G401 (cell line): ENCODE measurements at places on chromosomes 13 and 19.

- DNase-seq, result peak; percentile 75
Measured at GRCh38 chr19:49937750-49938381, 8.6 kb upstream of the NUP62 start.

DNA sequence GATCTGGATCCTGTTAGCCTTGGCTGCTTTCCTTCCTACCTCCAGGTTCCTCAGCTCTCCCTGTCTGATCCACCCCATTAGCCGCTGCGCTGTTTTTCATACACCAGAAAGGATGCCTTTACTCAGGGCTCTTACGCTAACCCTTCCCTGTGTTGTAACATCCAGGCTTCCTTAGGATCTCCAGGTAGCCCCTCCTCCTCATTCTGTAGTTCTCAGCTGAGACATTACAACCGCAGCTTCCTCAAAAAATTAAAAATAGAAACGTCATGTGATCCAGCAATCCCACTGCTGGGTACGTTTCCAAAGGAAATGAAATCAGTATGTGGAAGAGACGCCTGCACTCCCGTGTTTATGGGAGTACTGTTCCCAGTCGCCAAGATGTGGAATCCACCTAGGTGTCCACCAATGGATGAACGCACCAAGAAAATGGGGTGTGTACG is 18.4 kb upstream of the MYADM start:
- no peak for DNase-seq

GRCh38 chr13:102198418-102199311 is 203.2 kb downstream of the FGF14 start:
- DNase-seq, result no peak

- DNase-seq, result no peak
Measured at GRCh38 chr13:90336507-90336906, 1011.0 kb upstream of the MIR17HG start.

- no peak for DNase-seq
Measured at GRCh38 chr13:111116856-111117255, 1.7 kb downstream of the ARHGEF7 start.

- DNase-seq, result no peak
Measured at GRCh38 chr19:45463241-45463640, 4.6 kb upstream of the FOSB start.

DNA sequence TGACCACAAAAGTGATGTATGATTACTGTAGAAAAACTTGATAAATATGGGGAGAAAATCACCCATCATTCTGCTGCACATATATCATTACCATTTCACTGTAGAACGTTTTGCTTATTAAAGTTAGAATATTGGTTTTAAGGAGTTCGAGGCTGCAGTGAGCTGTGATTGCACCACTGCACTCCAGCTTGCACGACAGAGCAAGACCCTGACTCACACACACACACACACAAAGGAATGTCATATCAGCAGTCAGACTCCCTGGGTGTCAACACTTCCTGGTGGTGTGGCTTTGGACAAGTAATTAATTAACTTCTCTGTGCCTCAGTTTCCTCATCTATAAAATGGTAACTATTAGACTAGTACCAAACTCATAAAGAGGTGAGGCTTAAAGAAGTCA is 11.3 kb upstream of the PNMA8A start:
- DNase-seq, result no peak

DNA sequence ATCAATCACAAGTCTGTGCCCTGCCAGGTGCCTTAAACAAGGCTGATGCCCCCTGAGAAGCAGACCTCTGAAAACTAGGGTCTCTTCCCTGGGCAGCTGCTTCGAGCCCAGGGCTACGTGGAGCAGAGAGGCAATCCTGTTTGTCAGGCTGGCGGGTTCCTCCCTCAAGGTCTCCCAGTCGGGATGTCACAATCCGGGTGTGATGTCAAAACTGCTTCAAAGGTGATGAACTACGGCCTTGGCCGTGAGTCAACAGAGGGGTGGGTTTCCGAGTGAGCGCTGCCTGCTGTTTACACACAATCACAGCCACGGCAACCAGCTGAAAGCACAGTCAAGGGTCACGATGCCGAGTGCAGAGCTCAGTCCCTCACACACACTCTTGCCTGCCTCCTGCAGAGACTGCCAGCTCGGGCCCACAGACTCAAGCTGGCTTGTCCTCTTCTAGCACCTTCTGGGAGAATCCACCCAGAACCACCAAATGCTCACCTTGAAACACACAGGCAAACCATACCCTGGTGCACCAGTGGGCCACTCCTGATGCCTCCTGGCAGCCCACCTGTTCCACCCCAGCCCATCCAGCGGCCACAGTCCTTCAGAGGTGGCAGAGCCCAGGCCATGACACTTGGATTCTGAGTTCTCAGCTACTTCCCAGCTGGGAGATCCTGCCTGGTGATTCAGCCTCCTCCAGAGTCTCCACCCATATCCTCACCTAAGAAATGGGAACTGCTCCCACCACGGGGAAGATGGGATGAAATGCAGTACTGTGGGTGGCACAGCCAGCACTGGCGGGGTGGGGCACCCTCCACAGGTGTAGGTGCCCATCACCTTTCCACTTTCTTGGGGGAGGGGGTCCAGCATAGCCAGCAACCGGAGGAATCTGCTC is 6.8 kb downstream of the ELL start:
- no peak for DNase-seq

- DNase-seq, result no peak
Measured at GRCh38 chr13:78714717-78715116, 55.8 kb upstream of the OBI1 start.

GRCh38 chr19:937259-937694 is 11.4 kb downstream of the ARID3A start:
- DNase-seq, result no peak

DNA sequence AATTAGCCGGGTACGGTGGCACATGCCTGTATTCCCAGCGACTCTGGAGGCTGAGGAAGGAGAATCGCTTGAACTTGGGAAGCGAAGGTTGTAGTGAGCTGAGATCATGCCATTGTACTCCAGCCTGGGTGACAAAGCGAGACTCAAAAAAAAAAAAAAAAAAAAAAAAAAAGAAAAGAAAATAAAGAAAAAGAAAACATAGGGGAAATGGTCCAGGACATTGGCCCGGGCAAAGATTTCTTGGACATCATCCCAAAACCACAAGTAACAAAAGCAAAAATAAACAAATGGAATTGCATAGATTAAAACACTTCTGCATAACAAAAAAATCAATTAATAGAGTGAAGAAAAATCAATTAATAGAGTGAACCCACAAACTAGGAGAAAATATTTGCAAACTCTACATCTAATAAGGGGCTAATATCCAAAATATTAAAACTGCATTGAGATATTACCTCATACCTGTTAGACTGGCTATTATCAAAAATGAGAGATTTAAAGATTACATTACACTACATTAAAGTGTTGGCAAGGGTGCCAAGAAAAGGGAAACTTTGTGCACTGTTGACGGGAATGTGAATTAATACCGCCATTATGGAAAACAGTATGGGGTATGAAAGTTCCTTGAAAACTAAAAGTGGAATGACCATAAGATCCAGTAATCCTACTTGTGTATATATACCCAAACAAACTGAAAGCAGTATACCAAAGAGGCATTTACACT is 18.5 kb upstream of the ABCC4 start:
- DNase-seq, result no peak

DNA sequence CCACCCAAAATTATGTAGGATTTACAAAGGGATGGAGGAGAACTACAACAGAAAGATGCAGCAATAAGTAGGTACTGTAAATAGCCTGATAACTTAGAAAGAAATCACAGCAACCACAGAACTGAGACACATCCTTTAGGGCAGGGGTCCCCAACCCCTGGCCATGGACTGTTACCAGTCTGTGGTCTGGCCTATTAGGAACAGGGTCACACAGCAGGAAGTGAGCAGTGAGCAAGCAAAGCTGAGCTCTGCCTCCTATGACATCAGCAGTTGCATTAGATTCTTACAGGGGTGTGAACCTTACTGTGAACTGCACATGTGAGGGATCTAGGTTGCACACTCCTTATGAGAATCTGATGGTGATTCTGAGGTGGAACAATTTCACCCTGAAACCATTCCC is 997.6 kb downstream of the DIAPH3 start:
- DNase-seq, result no peak

GRCh38 chr19:41792513-41793413 is 3.6 kb upstream of the CEACAM3 start:
- peak; percentile 15 for DNase-seq

DNA sequence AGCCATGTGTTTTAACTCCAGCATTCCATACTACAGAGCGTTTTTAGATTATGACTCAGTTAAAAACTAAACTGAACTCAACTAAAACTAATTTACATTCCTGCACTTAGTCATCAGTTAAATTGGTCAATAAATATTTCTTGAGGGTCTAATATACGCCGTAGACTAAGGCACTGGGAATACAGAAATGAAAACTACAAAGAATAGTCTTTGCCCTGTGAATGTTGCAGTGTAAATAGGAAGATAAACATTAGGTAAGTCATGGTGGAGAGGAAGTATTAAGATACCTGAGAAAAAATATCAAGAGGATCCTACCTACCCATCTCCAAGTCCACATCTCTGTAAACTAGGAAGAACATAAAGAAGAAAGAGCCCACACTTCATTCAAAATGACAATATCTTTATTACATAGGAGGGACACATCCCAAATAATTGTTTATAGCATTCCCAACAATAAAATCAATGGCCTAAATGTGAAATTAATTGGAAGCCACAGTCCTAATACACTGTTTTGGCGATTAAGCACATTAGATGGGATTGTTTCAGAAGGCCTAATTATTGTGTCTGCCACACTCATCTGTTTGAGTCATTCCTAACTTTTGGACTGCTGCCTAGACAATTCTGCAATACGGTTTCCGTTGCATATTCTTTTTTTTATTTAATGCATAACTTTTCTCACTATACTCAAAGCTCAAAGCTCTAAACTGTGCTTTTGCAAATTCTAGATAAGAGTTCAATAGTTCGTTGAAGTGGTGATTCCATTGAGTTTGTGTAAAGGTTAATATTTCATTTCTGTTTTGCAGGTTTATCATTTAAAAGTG is 52.9 kb downstream of the MBNL2 start:
- peak; percentile 55 for DNase-seq

- DNase-seq, result no peak
Measured at GRCh38 chr19:17370026-17370587, 7.0 kb downstream of the PLVAP start.

GRCh38 chr19:19552798-19553197 is 14.7 kb downstream of the CILP2 start:
- DNase-seq, result no peak

DNA sequence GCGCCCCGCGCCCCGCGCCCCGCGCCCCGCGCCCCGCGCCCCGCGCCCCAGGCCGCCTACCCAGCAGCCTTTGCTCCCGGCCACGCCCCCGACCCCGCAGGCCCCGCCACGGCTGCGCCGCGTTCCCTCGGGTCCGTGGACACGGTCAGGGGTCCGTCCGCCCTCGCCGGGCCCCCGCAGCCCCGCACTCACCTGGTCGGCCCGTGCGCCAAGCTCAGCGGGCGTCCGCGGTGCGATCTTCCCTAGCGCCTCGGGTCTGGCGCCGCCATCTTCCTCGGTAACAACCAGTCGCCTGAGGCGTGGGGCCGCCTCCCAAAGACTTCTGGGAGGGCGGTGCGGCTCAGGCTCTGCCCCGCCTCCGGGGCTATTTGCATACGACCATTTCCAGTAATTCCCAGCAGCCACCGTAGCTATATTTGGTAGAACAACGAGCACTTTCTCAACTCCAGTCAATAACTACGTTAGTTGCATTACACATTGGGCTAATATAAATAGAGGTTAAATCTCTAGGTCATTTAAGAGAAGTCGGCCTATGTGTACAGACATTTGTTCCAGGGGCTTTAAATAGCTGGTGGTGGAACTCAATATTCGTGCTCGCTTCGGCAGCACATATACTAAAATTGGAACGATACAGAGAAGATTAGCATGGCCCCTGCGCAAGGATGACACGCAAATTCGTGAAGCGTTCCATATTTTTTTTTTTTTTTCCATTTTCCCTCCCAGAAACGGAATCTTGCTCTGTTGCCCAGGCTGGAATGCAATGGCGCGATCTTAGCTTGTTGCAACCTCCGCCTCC is at the start of the genes MED16 and RNU6-9:
TSS of gene MED16 (minus strand) at position 294 of the 796 bp plus-strand sequence. CDS start 2,056 bp downstream, outside the sequence.
TSS of gene RNU6-9 (plus strand) at position 591 of the 796 bp plus-strand sequence.
- peak; percentile 97 for DNase-seq

DNA sequence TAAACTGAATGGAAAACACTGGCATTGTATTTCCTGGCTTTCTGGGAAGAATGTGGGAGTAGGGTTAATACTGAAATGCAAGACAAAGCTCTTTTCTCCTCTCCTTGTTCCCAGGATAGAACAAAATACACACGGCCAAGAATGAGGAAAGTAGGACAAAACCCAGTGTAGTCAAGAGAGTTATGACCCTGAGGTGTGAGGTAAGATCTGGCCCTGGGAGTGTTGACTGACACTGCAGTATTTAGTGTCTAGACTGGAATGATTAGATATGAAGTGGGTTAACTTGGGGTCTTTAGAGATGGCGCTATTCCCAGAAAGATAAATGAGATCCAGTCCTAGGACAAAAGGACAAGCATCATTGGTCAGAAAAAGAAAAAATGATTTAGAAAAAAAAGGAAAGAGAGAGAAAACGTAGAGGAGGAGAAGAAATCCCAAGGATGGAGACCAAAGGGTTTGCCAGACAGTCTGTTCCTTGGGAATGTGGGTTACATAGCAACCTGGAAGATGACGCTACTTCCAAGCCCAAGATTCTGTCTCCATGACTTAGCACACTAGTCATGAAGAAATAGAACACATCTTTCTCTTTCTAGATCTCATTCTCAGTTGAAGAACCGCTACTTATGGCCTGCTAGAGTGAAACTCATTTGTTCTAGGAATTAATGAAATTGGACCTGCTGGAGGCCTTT is 543.6 kb upstream of the GPC6 start:
- no peak for DNase-seq

DNA sequence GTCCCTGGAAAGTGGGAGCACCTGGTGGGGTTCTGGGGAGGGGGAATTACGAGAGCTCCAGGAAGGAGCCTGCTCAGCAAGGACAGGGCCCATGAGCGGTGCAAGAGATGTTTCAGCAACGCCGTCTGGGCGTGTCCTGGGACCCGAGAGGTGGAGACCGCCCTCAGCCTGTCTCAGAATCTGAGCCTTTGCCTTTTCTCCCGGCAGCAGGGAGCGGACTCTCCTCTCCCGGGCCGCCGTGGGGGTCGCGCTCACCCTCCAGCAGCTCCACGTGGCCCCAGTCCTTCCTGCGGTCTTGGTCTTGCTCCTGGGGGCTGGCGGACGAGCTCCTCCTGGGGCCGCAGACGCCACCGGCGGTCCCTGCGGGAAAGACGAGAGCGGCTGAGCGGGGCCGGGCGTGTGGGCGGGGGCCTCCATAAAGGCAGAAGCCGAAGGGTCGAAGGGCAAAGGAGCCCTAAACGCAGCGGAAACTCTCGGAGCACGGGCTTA is 714 bp downstream of the POLRMT start:
- DNase-seq, result no peak
